ENCODE measurements at places on chromosomes 2 and 18.
A peak's percentile ranks its signal among the peaks of the same experiment; 100 is the strongest.

- no peak for DNase-seq
Observed at GRCh38 chr2:102206666-102207341, 20.0 kb downstream of the IL1RL2 start.

DNA sequence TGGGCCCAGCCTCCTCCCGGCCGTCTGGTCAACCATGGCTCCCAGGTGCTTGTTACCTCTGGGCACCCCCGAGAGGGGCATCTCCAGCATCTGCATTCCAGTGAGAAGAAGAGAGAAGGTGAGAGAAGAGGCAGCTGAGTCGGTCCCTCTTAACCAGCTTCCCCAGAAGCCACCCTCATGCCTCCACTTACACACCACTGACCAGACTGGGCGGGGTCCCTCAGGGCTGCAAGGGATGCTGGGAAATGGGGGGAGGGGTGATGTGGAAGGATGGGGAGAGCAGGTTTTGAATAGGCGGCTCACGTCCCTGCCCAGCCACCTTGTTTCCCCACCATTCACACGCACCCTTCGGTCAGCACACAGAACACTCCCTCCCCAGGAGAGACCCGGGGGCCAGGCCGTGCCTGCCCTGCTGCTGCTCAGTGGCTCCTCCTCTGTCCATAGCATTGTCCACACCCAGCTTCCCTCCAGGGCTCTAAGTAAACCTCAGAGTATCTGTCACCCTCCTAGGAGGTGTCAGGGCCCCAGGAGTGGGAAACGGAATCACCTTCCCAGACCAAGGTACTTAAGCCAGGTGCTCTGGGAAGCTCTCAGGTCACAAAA lies 34.7 kb downstream of the GBX2 start:
- no peak for DNase-seq

DNA sequence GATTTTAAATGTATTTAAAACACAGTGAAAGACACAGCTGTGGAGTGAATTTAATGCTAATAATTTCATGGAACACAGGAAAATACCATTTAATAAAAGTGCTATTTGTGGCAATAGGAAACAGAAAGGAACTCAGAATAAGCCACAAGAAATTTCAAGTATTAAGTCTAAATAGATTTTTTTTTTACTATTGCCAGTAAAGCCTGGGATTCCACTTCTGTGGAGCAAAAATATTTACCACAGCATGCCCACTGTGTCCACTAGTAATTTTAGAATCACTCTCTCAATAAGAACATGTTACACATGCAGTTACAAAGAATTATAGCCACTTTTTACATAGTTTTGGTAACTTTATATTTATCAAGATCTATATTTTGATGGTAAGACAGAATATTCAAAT lies 17.2 kb downstream of the KCTD18 start:
- DNase-seq, result no peak

GRCh38 chr2:23422089-23423061 lies 37.4 kb downstream of the KLHL29 start:
- DNase-seq, result no peak

GRCh38 chr2:70160545-70160944 lies 30.3 kb downstream of the C2orf42 start:
- DNase-seq, result no peak

DNA sequence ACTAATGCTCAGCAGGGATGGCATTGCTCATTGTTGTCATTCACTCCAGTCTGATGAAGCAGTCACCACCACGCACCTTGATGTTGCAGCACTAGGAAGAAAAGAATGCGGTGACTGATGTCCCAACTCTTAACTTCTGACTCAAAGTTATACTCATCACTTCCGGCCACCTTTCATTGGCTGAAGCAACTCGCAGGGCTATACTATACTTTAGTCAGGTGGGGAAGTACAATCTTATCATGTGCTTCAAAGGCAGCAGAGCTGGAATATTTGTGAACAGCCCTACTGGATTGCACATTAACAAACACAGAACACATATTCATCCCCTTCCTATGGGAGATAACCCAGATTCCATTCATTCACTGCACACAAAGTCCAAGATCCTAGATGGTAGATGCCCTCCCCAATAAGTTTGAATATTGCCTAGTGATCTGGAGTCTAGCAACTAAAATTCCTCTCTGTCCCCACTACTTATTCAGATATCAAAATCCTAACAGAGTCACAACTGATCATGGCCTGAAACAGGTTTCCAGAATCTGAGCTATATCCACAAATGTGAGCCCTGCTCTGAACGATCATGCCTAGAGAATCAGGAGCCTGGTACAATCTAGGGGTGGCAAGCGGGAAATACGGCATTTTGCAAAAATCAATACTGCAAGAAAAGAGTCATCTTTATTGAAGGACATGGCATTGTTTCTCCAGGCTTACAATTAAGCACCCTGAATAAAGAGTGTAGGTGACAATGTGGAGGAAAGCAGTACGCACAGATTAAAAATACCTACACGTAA lies 3.4 kb upstream of the SPATS2L start:
- DNase-seq, result no peak

- no peak for DNase-seq
Observed at GRCh38 chr2:230591850-230592249, 120.8 kb upstream of the CAB39 start.

DNA sequence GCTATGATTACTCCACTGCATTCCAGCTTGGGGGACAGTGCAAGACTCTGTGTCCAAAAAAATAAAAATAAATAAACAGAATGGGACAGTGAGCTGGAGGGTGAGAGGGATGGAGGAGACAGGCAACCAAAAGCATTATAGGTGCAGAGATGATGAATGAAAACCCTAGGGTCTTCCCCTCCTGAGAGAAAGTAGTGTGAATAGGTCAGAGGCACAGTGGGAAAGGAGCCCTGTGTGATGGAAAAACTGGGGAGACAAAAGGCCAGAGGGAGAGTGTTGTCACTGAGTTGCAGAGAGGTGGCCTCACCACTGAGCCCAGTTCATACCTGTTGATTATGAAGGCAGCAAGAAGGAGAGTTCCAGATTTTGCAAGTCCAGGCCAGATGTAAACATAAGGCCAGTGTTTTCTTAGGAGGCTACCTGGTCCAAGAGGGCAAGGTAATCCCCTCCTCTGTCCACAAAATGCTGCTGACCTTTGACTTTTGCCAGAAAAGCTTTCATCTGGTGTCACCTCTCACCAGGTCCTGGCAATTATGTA lies 17.6 kb upstream of the AGFG1 start:
- DNase-seq, result no peak

GRCh38 chr2:1227274-1227900 lies 185.9 kb upstream of the TPO start:
- no peak for DNase-seq

- peak; percentile 70 for DNase-seq
Observed at GRCh38 chr2:160375802-160376469, 117.7 kb downstream of the RBMS1 start.

GRCh38 chr2:43131051-43131889 lies 95.1 kb downstream of the ZFP36L2 start:
- peak; percentile 100 for DNase-seq

DNA sequence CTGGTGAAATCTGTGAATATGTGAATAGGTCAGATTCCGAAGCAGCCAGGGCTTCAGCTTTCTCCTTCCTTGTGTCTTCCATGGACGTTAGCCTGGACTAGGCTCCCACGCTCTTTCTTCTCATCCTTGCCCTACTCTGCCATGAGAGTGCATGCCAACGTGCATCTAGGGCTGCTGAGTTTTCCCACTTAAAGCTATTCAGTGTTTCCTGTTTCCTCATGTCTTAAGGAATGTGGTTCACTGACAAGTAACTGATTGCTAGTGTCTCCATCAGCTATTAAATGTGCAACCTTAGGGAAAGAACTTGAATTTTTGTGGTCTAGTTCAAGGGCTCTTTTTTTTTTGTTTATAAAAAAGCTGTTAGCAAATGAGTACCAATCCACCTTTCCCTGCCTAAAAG lies 642.3 kb upstream of the LINC00305 start:
- DNase-seq, result no peak

DNA sequence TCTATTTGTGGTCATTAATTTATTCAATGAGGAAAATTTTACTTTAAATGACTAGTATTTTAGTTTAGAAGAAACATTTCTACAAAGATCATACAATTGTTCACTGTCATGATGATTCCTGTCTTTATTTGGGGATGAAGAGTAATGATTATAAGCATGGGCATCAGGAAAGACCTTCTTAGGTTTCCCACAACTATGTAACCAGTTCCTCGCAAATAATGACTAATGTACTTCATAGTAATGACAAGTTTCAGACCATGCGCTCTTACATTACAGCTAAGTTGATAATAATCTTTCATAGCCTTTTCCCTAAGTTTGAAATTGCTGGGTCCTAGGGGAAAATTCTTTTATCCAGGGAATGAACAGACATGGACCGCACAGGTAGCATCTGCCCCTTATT lies 90.5 kb downstream of the MYO5B start:
- DNase-seq, result no peak

DNA sequence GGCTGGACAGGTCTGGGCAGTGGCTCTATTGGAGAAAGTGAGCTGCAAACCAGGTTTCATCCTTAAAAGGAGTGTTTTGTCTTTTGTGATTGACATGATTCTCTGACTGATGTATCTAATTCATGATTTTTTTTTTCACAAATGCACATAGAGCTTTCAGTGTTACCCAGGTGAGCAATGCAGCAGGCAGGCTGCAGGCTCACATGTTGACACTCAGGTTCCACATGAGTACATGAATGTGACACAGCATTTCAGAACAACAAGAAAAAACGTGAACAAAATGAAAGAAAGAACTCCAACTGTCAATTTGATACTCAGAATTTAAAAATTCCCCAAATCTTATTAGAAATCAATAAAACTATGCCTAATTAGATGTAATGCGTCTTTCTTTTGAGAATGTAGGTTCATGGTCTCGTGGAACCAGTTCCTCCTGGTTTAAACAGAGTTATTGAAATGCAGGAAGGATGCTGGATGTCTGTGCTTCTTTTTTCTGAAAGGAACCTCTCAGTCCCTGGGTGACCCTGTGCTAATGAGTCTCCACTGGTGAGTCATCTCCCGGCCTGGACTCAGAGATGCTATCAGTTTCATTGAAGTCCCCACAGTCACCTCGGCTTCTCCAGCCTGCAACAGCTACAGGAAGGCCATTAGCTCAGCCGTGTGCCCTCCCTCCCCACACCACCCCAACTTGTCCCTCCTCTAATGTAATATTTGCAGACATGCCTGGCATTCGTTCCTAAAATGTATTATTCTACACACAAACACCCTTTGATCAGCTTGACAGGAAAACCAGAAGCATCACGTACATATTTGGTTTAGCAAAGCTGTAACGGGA lies 430.4 kb downstream of the LPIN1 start:
- peak; percentile 94 for DNase-seq

DNA sequence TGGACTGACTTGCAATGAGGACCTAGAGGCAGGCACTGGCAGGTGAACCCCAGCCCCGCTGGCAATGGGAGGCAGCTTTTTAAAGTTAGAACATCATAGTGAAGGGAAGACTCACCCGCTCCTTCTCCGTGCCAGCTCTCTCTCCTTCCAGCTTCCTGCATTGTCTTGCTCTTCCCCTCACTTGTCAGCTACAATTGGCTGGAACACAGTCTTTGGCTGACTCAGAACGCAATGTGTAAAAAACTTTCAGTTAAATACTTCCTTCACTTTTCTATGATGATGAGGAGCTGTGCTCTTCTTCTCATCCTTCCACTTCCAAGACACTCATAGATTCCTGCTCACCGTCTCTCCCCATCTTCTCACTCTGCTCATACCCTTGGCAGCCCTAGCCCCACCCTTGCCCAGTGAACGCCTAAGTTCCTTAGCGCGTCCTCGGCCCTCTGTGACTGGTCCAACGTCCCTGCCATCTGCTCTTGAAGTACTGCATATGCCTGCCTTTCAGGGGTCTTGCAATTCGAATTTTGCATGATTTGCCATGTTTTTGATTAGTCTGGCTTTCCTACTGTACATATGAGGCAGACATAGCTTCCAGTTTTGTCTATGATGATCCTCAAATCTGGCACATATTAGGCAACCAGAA lies 118.0 kb upstream of the TMEM200C start:
- DNase-seq, result no peak

GRCh38 chr18:78981394-78981831 lies 1.8 kb downstream of the SALL3 start:
- DNase-seq, result no peak

GRCh38 chr2:63035169-63035568 lies 15.5 kb upstream of the OTX1 start:
- no peak for DNase-seq

DNA sequence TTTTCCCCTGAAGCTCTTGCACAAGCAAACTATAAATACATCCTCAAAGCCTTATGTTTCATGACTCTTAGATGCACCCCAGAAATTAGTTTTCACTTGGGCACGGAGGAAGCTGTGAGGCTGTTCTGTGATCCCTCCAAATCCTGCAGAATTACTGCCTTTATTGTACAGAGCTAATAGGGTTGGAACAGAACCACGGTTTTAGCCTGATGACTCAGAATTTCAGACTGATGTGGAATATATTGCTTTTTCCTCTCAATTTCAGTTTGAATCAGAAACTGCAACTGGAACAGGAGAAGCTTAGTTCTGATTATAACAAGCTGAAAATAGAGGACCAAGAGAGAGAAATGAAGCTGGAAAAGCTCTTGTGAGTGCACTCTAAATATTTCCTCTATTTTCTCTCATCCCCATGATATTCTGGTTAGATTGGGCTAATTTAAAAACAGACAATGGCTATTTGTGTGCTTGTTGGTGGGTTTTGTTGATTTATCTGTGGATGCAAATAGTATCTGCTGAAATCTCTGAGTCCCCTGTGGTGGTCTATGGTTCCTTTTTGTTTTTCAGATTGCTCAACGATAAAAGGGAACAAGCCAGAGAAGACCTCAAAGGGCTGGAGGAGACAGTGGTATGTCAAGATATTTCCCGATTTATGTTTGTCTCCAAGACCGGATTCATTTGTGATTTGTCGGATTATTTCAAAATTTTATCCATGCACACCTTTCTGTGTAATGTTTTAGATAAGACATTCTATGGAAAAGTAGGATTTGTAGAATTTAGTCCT lies 38.2 kb upstream of the LYPD6B start:
- DNase-seq, result no peak

DNA sequence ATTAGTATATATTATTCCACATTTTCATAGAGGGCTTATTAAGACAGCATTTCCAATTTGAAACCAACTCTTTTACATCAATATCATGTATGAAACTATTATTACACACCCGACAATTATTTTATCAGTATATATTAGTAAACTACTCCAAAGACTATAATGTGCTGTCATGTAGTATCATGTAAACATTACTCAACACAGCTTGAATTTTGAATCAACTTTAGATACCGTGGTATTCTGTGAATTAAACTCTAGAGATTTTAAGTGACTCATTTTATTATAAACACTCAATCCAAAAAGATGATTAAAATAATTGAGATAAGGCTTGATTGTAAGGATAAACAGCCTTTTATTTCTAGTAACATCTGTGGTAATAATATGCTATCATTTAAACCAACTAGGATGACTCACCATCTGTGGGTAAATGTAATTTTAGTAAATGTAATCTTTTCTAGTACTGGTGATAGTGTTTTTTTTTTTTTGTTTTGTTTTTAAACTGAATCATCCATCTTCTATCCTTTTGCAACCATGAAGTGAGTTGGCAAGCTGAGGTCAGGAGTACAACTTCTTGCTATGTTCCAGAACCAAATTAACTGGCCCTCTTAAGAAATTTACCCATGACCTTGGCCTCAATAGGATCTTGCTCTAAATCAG lies 144.3 kb upstream of the SMAD7 start:
- DNase-seq, result peak; percentile 31

- no peak for DNase-seq
Observed at GRCh38 chr2:55160422-55160821, 71.7 kb downstream of the CLHC1 start.

Measured in common myeloid progenitor, CD34-positive (primary cell).